IPS DF 19.7 (cell line): ENCODE measurements at places on chromosomes 5 and 9.

GRCh38 chr5:3010953-3011763 lies 259.7 kb upstream of the IRX2 start:
- DNase-seq, result no peak

GRCh38 chr5:2750758-2751464 lies 566 bp downstream of the IRX2 start:
- DNase-seq, result no peak

- no peak for DNase-seq
Observed at GRCh38 chr5:155729684-155730059, 597.3 kb upstream of the SGCD start.

GRCh38 chr9:127629468-127630081 lies 17.5 kb downstream of the STXBP1 start:
- DNase-seq, result no peak

GRCh38 chr5:168204165-168204564 lies 87.3 kb upstream of the WWC1 start:
- DNase-seq, result no peak

- no peak for DNase-seq
Observed at GRCh38 chr5:141127305-141127704, 5.7 kb downstream of the PCDHB4 start.

DNA sequence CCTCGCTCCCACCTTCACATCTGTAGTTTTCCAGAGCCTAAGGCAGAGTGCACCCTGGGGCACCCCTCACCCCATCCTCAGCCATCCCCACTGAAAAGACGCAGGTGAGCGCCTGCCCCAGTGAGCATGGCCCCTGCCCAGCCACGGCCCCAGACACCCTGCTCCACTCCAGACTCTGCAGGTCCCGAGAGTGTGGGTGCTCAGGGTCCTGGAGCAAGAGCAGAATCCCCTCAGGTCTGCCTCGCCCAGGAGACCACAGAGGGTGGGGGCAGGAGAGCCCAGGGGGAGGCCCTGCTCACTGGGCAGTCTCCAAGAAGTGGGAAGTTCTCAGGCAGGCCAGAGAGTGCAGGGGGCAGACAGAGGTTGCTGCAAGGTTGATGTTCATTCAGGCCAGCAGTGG lies 158.6 kb upstream of the PPP1R26 start:
- DNase-seq, result no peak

- no peak for DNase-seq
Observed at GRCh38 chr5:102411-103043, 10.6 kb downstream of the PLEKHG4B start.

DNA sequence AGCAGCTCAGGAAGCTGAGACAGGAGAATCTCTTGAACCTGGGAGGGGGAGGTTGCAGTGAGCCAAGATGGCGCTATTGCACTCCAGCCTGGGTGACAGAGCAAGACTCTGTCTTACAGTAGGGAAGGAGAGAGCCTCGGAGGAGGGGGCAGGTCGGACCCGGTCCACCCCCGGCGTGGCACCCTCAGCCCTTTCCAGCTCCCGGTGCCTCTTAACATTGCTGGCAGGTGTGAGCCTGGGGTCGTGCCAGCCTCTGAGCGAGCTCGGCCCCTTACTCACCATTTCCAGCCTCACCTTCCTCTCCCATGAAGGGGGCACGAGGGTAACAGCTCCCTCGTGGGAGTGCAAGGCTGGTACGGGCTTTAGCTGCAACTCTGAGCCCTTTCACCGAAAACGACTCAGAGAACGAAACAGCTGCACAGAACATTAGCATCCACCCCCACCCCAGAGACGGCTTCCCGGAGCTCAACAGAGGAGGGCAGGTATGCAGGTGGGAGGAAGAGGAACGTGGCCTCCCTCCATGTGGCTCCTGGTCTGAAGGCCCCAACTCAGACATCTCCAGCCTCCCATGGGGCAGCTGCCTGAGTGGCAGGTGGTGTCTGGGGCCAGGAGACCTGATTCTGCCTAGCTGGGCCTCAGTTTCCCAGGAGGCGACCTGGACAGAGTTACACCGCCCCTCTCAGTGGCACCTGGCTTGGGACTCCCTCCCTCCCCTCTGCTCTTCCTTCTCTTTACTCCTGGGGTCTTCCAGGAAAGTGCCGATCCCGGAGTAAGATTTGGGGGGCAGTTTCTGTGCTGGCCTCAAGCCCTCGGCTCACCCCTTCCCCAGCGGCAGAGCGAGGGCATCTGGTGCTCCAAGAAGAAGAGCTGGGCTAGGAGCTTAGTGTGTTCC lies 28.5 kb upstream of the ABO start:
- no peak for DNase-seq

DNA sequence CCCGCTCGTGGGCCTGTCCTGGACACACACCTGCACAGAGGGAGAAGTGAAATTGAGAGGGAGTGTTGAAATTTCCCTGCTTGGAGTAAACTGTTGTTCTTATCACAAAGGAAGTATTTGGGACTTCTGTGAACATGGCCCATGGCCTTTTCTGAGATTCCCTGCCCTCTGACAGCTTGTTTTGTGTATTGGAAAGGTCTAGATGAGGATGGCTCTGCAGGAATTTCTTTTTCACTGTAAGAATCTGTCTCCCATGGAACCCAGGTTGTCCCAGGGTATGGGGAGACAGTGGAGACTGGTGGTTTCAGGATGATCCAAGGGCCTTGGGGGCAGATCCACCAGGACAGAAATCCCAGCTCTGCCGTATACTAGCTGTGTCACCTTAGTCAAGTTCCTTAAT lies 121.8 kb downstream of the ARHGAP26 start:
- no peak for DNase-seq

- DNase-seq, result no peak
Observed at GRCh38 chr9:4263591-4263990, 36.3 kb downstream of the GLIS3 start.

DNA sequence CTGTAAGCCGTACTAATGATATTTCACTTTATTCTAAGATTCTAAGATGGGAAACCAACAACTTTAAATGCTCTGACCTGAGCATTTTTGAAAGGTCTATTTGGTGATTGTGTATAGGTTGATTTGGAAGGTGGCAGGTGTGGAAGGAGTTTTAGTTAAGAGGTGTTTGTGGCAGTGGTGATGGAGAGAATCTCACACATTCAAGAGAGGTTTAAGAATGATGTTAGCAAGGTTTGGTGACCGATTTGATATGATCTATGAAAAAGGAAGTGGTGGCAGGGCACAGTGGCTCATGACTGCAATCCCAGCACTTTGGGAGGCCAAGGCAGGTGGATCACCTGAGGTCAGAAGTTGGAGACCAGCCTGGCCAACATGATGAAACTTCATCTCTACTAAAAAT lies 319.2 kb upstream of the CD180 start:
- no peak for DNase-seq

DNA sequence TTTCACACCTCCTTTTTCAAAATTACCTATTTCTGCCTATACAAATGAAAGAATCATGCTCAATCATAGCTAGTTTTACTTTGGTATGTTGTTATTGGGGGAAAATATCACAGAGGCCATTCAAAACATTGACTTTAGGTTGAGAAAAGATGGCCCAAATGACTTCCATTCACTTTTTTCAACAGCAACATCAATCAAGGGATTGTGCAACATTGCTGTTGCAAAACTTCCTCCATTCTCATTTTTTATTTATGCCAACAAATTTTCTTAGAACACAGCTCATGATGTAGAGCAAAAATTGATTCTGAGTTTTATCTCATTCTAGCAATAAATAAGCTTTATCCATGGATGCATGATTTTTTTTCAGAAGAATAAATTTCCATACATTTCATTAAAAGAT lies 93.6 kb upstream of the RORB start:
- no peak for DNase-seq

GRCh38 chr5:14270209-14270702 lies 127.1 kb downstream of the TRIO start:
- DNase-seq, result no peak

DNA sequence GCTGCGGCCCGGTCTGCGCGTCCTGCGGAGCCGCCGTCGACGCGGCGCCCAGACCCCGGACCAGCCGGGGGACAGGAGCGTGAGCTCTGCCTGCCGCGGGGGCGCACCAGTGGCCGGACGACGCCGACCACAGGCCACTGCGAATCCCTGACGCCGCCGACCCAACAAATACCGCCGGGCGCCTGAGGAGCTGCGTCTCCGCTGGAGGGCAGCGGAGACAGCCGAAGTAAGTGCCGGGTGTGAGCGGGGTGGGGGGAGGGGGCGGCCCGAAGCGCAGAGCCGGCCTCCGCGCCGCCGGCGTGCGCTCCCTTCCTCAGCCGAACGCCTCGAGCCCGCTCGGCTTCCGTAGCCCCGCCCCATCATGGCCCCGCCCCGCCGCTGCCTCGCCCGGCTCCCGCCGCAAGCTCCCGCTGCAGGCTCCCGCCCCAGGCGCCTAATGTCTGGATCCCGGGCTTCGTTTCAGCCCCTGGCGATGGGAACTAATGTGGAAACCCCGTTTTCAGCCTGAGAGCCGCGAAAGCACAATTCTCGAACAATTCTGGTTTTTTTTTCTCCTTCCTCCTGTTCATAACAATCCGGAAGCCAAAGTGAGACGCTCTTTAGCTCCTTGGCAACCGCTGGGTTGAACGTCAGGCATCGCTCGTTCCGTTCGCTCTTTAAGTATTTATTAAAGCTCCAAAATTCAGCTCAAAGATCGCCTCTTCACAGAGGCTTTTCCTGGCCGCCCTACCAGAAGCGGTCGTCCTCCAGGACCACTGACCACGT lies at the start of gene RFK:
TSS of gene RFK (minus strand) at position 232 of the 765 bp plus-strand sequence. CDS start 255 bp downstream, outside the sequence.
- peak; percentile 63 for DNase-seq

DNA sequence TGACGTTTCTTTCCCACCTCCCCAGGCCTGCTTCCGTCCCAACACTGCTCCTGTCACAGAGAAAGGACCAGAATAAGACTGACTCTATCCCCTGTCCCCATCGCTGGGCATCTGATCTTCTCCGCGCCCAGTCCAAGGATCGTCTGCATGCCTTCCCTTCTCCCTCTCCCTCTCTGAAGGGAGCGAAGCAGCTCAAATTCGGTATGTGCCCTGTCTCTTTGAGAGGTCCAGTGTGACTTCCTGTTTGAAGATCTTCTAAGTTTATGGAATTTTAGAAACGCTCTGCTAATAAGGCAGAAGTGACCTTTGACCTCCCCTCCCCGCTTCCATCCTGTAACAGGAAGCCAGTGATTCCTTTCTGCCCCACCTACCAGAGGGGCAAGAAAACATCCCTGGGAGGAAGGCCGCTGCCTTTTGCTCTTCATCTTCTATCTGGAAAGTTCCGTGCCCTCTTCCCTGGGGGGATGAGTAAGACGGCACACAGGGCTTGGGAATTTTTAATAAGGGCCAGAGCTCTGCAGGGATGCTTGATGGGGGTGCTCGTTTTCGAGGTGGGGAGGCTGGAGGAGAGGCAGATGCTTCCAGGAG lies 40.7 kb upstream of the RNU6ATAC start:
- no peak for DNase-seq

GRCh38 chr5:40409601-40410000 lies 270.1 kb upstream of the PTGER4 start:
- DNase-seq, result no peak

DNA sequence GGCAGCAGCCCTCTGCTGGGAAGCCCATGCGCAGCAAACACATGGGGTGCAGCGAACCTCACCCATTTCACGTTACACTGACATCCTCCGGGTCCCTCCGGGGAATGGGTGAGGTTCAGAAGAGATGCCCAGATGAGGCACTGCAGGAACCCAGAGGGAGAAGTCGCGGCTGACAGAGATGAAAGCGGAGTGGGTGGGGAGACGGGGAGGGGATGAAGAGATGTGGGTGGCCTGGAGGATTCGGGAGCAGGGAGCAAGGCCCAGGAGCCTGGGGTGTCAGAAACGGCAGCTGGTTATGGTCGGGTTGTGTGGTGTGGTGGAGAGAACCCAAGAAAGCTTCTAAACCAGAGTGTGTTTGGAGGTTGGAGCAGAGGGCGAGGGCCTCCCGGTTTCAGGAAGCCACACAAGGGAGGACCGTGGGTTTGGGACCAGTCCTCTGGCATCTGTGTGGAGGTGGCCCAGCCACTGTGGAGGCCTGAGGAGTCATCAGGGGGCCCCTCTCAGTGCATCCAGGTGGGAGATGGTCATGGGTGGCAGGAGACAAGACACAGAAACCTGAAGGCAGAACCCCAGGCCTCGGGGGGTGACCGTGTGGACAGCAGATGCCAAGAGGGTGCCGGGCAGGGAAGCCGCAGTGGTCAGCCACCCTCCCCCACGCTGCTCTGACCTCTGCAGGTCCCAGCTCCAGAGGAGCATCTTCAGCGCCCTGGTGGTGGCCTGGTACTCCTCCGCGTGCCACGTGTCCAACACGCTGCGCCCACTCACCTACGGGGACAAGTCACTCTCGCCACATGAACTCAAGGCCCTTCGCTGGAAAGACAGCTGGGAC lies 8.6 kb downstream of the UCK1 start:
- DNase-seq, result no peak

DNA sequence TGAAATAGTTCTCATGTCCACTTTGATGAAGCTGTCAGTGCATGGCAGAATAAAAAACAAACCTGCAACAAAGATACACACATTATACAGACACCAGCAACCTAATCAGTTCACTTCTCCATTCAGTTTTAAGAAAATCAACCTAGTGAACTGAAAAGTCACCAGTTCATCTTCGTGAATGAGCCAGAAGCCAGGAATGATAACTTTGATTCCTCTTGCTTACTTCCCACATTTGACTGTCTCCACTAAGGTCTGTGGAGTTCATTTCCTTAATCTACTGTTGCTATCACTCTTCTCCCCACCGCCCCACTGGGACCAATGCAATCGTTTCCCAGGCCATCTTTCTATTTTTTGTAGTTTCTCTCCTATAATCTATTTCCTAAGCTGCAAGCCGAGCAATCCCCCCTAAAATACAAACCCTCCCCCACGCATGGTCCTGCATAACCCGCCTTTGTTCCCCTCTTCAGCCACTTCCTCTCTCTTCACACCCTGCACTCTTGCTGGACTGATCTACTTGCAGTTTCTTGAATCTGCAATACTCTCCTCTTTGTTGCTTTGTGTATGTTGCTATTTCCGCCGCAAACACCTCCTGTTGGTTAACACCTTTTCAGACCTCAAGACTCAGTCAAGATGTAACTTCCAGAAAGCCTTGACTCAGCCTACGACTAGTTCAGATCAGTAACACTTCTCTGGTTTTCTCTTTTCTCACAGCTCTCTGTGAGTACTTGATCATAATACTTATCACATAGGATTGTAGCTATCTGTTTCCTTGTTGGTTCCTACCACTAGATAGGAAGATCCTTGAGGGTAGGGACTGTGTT lies 16.6 kb downstream of the STOM start:
- no peak for DNase-seq

- no peak for DNase-seq
Observed at GRCh38 chr5:151281001-151281639, 22.4 kb downstream of the SLC36A3 start.

DNA sequence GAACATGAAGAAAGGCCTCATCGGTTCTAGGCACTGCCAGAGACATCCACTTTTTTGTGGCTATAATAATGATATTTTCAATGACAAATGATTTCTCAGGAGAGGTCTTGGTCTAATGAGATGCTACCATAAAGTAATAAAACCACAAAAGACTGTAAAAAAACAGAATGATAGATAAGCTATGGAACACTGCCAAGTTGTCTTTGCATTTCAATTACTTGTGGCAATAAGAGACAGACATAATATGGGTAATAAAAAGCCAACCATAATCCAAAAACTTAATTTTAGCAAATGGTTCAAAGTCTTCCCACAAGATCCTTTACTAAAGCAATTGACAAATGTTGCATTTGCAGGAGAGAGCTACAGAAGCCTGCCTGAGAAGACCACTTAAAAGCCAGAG lies 292.5 kb downstream of the ATPSCKMT start:
- no peak for DNase-seq
